Left ventricle myocardium superior (tissue), 1 donor: ENCODE measurements at places on chromosomes 12 and 14. TPM values are rescaled to one million over a fixed set of nuclear protein-coding genes. Genes with fewer than 3 reads are reported as not detected.

The HOXC9 gene
- total RNA-seq, result not detected

The TAS2R30 gene
- total RNA-seq, result 0.72 TPM

The SVOP gene
- 1.9 TPM for total RNA-seq

The TMEM132D gene
- total RNA-seq, result not detected

The DNAH10 gene
- total RNA-seq, result 0.25 TPM

The AGAP2 gene
- total RNA-seq, result 7.5 TPM

The ADGRD1 gene
- total RNA-seq, result 83.6 TPM

The LMNTD1 gene
- total RNA-seq, result not detected

The ARMH4 gene
- total RNA-seq, result 8.4 TPM

The ETFRF1 gene
- 67.7 TPM for total RNA-seq

The OAS1 gene
- 8.1 TPM for total RNA-seq

The MMP14 gene
- total RNA-seq, result 19.9 TPM

DNA sequence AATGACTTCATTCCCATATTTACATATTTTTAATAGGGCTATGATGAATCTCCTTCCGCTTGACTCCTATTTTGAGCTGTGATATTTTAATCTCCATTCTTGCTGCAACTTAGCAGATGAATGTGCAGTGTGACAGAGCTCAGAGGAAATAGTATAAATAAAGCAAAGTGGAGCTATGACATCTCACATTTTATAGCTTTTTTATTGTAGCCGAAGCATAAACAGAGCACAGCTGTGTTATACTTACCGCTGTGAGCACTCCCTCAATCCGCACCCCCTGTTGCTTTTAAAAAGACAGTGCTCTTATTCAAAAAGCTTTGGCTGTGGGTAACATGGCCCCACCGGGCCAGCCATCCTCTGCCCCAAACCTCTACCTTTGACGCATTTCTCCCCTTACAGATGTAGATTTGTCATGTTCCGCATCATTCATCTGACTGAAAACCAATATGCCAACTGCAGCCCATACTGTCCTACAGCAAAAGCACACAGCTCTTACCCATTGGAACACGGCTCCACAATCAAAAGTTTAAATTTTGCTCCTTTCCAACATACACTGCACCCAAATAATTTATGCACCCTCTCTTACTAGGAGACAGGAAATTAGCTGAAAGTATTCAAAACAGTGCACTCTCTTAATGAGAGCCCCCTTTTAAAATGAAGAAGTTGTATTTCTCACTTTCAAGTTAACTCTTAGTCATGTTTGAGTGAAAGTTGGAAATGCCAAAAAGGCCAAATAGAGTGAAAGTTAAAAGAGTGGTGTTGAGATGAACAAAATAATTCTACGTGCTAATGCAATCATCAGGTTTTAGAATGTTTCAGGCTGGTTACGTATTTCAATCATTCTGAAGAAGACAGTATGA, 429.3 kb upstream of the SOX5 start:
- no peak for DNase-seq

GRCh38 chr14:33948869-33949408, 1.9 kb downstream of the EGLN3 start:
- no peak for DNase-seq

GRCh38 chr12:18521461-18521860, 216.4 kb downstream of the PLCZ1 start:
- no peak for DNase-seq

DNA sequence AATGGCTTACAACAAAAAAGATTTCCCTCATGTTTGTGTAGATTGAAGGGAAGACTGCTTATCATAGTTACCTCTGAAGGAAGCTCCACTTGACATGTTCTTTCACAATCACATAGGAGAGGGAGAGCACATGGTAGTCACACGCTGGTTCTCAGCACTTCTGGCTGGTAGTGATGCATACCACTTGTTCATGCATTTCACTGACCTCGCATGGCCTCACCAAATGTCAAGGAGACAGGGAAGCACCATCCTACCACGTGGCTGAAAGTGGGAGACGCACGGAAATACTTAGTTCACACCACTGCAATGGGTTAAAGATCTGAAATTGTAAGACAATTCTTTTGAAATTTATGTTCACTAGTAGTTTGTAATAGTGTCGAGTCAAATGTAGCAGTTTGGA, 74.0 kb downstream of the PDE3A start:
- peak; percentile 53 for DNase-seq

- no peak for DNase-seq
Measured at GRCh38 chr12:117231750-117232149, 41.5 kb upstream of the FBXO21 start.

DNA sequence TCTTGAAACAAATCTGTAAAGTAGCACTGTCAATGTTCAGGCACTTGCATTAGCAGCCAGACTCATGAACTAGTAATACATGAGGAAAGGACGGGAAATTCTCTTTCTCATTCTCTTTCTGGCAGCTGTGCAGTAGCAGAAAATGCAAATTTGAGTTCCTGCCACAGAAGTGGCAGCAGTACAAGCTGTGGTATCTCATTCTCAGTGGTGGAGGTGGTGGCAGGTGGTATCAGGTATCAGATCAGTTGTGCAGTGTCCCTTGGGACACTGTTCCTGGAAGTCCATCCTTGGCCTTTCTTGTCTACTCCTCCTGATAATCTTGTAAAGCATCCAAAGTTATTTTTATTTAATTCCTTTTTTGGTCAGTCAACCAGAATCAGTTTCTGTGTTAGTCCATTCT, 103.0 kb downstream of the C12orf42 start:
- DNase-seq, result no peak

DNA sequence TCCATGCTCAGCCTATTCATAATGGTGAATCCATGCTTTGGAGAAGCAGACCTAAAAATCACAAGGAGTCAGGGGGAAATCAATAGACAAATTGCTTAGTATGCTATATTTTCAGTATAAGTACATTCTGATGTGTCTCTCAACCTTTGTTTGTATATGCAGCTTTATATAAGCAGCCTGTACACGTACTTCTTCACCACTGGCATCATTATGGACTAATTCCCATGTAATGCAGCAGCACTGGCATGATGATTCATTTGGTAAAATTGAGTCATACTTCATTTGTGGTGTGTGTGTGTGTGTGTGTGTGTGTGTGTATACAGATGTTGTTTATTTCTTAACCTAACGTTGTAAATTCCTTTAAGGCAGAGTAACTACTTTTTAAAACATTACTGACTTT, 10.9 kb downstream of the DCP1B start:
- no peak for DNase-seq

DNA sequence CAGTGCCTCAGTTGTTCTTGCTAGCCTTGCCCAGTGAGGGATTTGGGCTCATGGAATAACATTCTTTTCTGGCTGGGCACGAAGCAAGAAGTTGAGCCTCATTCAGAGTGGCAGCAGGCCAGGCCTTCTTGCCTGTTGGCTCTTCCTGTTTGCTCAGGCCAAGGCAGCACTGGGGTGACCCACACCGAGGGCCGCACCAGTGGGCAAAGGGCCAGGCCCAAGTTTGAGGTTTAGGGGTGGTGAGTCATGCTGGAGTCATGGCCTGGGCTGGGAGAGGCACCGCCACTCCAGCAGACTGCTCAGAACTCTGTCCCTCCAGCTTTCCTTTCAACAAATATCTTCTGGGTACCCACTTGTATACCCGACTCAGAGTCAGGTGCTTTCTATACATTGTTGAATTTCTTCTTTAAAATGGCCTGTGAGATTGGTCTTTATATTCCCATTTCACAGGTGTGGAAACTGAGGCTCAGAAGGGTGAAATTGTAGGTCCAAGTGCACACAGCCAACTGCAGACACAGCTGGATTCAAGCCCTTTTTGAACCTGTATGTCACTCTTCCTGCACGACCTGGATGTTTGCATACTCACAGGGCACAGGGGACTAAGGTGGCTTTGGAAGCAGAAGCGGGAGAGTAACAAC, 279.4 kb downstream of the FOXN3 start:
- no peak for DNase-seq

DNA sequence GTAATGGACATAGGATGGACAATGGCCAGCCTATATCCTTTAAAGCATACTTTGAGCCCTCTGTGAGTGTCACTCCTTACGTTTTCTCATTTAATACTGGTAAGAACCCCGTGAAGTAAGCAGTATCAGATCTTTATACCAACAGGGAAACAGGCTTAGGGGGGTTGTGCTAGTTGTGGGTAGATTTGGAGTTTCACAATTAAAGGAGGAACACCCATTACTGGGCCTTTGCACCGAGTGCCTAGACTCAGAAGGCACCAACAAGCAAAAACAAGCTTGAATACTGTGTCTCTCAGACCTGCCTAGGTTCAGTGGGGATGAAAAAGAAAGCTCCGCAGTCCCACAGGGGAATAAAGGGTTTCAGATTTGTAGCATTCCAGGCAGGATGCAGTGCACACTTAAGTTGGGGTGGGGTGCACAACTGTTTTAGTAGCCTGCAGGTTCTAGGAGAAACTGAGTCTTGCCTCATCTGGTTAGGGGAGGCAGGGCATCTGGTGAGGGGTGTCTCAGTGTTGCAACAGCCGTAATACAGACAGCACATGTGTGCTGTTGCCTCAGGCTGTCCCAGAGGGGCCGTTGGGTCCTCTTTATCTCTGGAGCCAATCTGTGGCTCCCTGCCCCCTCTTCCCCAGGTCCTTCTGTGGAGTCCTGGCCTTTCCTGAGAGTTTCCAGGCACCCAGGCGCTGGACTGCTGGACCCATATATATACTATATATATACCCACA, 51.2 kb downstream of the IRAK3 start:
- DNase-seq, result no peak

GRCh38 chr12:7142056-7142644, 12.0 kb downstream of the CLSTN3 start:
- DNase-seq, result no peak

GRCh38 chr12:52443966-52444365, 8.0 kb downstream of the KRT6B start:
- no peak for DNase-seq

- DNase-seq, result no peak
Measured at GRCh38 chr12:67474934-67475620, 173.5 kb upstream of the DYRK2 start.

GRCh38 chr12:52498946-52499345, 5.9 kb upstream of the KRT6A start:
- DNase-seq, result no peak

DNA sequence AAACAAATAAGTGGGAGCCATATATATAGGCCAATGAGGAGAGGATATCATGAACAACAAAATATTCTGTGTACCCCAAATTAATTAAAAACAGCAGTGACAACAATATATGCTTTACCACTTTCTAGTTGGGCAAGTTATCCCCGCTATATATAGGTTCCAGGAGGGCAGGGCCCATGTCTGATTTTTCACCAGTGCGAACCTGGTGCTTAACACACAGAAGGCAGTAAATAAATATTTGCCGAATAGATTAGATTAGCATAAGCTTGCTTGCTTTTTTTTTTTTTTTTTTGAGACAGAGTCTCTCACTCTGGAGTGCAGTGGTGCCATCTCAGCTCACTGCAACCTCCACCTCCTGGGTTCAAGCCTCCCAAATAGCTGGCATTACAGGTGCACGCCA, 3.4 kb upstream of the MIP start:
- DNase-seq, result no peak
